ENCODE measurements at places on chromosomes 7 and 10.

GRCh38 chr10:1323951-1324350 lies 267.8 kb downstream of the WDR37 start:
- no peak for DNase-seq

GRCh38 chr10:69080226-69080625 lies 7.7 kb upstream of the SRGN start:
- no peak for DNase-seq

DNA sequence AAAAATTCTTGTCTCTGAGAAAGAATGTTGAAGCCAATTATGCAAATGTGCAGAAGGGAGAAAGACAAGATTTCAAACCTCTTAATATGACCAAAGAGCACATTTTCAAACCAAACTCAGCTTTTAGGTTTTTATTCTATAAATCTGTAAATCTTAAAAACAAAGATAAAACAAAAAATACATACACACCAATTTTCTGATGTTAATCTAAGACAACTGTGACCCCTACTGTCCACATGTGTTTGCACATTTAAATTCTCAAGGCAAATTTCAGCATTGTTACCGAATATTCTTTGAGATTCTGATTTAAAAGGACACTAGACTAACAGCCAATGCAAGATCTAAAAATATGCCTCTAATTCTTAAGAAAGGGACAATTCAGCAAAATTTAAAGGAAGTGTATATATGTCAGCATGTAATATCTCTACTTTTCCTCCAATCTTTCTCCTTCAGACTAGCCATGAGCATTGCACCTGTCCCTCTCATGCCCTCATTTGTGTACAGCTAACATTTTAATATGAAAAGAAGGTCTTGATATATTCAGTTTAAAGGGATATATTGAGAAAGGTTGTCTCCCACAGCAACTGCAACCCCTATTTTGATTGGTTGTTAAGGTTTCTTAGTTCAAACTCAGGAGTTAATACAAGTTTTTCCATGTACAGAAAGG lies 417.9 kb downstream of the IPMK start:
- DNase-seq: no peak

DNA sequence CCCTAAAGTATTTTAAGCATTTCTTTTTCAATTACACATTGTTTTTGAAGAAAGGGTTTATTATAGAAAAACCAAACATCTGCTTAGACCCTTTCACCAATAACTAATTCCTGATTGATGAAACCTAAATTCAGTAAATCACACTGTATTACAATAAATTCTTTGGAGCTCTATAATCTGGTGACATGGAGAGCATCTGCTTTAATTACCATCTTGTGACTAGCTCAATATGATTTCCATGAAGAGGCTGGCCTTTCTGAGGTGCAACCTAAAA lies 9.7 kb downstream of the HYCC1 start:
- DNase-seq: no peak

- no peak for DNase-seq
These were observed 8.9 kb upstream of the ADAM12 start for GRCh38 chr10:126397156-126397555.

DNA sequence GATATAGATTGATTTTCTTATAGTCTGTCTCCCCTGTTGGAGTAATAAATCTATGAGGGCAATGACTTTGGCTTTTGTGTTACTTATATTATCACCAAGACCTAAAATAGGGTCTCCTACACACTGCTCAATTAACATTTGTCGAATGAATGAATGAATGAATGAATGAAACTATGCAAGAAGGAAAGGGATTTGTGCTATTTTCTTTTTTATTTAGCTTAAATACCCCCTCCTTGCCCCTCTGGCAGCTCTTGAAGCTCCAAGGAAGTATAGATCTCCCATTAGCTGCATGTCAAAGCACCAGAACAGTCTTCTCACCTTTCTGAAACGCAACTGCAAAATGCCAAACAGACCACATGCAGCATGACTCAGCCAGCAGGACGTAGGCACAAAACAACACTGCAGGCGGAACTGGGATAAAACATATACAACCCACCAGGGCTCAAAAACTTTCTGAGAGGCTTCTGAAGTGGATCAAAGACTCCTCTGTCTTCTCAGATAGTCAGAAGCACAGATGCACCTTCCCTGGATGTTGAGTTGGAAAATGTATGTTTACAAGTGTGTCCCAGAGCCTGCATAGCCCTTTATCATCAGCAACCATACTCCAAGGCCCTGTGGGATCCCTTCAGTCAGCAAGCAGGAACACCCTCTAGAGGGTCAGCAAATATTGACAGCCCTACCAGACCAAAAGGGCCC lies 187.8 kb downstream of the NPSR1 start:
- no peak for DNase-seq

GRCh38 chr10:17607603-17608332 lies 9.4 kb downstream of the HACD1 start:
- DNase-seq: peak; percentile 55

DNA sequence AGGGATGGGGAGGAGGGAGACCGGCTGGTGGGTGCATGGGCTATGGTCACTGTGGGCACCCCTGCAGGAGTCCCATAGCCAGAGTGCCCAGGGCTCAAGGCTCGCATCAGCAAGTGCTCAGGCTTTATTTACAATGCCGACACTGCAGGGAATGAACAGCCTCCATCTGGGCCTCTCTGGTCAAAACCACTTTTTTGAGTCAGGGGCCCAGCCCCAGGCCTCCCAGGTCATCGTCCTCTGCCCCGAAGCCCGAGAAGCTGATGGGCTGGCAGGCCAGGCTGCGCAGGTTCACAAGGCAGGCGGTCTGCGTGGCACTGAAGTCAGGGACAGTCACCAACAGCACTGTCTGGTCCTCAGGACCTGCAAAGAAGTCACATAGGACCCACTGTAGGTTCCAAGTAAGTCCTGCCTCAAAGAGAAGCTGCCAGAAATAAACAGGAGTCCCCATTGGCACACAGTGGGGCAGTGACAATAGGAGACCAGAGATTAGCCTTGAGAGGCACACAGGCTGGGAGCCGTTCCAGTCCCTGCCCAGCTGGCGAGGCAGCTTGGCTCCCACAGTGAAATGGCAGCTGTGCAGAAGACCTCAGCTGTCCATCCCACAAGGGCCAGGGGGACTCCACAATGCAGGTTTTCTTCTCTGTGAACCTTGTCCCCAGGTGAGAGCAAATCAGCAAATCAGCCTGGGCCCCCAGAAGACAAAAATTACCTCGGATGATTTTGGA lies 8.6 kb downstream of the POLD2 start:
- DNase-seq: no peak

- no peak for DNase-seq
These were observed 92.2 kb upstream of the DDC start for GRCh38 chr7:50657341-50657873.

DNA sequence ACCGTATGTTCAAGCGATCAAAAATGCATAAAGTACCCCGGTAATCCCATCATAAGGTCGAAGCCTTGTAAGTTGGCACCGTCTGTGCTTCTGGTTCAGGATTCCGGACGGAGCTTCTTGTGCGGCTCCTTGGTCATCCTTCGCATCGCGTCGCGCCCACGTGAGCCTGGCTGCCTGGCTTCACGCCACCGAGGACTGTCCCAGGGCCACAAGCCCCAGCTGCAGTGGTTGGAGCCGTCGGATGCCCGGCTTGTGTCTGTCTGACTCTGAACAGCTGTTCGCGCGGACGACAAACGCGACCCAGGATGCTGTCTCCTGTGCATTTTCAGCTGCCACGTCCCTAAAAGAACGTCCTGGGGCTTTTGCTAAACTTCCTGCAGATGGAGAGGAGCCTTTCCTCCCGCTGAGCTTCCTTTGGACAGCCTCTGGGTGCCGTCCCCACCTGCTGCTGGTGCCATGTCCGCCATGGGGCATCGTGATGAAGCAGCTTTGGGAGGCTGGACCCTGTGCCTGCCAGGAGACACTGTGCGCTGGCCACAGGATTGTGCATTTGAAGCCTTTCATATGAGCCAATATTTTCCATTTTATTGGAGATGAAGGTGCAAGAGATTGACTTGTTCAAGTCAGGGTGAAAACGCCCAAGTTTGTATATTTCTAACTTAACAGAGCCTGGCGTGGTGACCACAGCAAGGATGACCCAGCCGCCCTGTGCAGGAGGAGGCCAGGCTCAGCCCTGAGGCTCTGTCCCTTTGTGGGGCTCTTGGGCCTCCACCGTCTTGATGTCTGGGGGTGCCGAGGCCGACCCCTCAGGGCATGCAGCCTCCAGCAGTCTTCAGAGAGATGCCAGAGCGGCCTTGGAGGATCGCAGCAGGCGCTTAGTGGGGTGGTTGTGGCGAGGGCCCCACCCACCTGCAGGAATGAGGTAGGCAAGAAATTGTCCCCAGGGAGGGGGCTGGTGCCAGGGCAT lies 6.7 kb upstream of the JAKMIP3 start:
- DNase-seq: no peak

- no peak for DNase-seq
These were observed 63.8 kb downstream of the KLHDC10 start for GRCh38 chr7:130134106-130134636.

DNA sequence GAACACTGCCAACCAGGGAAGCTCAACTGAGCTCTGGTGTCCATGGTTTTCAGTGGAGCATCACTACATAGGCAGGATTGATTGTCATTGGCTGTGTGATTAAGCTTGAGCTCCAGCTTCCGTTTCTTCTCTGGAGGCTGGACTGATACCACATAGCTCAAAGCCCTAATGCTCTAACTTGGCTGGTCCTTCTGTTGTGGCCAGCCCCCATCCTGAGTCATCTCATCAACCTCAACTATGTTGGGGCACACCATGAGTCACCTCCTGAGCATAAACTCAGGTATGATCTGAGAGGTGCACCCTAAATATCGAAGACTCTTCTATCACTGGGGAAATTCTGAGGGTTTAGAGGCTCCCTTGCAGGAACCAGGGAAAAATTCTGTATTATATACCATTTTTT lies 114.5 kb upstream of the INHBA start:
- no peak for DNase-seq

GRCh38 chr10:70298393-70298792 lies 14.6 kb upstream of the NPFFR1 start:
- no peak for DNase-seq

GRCh38 chr7:104366390-104366789 lies 38.0 kb downstream of the LHFPL3 start:
- no peak for DNase-seq

GRCh38 chr7:143480501-143480900 lies 2.8 kb downstream of the TAS2R41 start:
- DNase-seq: no peak

DNA sequence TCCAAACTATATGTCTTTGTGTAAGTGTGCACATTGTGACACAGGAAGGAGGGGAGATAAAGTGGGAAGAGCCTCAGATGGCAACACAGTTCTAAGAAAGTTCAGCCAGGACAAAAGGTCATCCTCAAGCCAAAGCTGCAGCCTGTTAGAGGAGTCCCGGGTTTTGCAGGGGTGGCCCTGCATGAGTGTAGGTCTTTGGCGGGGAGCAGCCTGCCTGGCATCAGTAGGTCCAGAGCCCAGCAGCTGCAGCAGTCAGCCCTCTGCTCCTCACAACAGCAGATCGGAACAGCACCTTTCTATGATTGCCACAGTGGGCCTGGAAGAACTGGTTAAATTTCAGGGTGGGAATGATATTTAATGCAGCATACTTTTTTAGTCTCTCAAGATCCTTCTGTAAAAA lies 13.5 kb upstream of the VDAC2 start:
- no peak for DNase-seq

- DNase-seq: no peak
These were observed 179.8 kb upstream of the CSTF2T start for GRCh38 chr10:51879238-51879637.

GRCh38 chr7:106220307-106220706 lies 64.5 kb downstream of the NAMPT start:
- DNase-seq: no peak

- DNase-seq: no peak
These were observed 223.5 kb upstream of the PHYHIPL start for GRCh38 chr10:58952747-58953466.

DNA sequence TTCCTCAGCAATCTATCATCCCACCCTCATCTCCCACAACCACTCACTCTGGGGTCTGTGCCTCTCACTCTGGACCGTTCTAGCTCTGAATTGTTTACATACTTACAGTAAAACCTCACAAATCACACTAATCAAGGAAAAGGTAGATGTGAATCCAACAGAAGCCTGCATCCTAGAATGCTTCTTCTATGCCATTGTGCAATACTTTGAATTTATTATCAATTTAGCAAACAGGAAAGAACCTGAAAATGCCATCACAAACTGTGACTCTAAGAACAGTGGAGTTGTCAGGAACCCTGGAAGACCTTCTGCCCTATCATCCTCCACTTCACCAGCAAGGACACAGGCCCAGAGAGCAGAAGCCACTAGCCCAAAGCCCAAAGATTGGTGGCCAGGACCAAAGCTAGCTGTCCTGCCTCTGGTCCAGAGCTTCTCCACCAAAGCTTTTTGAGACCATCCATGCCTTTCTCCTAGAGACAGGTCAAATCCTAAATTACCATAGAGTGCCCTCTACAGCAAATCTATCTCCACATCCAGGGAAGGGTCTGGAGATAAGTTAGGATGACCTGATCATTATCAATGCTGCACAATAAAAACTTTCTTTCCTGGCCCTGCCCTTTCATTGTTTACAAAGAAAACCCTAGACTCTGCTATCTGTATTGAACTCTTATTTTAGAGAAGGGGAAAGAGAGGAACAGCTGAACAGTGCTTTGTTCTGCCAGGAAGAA lies 2.4 kb downstream of the SORBS1 start:
- DNase-seq: no peak

DNA sequence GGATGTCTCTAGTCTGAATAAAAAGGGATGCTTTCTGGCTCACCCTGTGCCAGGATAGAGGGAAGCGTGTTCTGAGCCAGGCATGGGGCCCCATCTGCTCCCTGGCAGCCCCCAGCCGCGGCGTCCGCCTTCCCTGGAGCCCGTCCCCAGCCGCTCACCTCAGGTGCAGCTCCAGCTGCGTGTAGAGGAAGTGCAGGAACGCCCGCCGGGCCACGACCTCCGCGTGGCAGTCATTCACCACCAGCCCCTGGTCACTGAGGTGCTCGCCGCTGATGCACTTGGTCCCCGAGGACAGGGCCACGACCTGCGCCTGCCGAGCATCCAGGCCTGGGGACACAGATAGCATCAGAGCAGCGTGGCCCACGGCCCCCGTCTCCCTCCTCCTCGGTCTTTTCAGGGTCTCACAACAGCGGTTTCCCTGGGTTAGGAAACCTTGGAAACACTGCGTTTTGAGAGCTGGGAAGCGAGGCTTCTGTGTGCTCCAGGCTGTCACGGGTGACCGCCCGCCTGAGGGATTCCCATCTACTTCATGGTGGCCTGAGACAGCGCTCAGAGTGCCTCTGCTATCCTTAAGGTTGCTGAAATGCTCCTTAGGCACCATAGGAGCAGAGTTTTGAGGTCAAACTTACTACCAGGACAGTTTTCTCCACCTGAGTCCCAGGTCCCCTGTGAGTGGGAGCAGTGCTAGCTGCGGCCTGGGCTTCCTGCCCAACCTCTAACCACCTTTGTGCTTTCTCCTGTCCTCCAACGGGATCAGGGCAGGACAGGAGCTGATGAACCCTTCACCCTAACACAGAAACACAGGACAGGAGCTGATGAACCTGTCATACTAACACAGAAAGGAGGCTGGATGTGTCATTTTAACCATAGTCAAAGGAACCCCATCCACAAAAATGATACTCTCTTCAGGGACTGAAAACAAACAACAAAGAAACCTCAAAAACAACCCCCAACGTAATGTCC lies 186.1 kb downstream of the WDR37 start:
- DNase-seq: no peak
